ENCODE measurements at places on chromosomes 3 and 15.

- no peak for DNase-seq
These were observed 53.7 kb downstream of the RGMA start for GRCh38 chr15:93035092-93035915.

GRCh38 chr3:195388380-195388779, 54.4 kb downstream of the ACAP2 start:
- no peak for DNase-seq

DNA sequence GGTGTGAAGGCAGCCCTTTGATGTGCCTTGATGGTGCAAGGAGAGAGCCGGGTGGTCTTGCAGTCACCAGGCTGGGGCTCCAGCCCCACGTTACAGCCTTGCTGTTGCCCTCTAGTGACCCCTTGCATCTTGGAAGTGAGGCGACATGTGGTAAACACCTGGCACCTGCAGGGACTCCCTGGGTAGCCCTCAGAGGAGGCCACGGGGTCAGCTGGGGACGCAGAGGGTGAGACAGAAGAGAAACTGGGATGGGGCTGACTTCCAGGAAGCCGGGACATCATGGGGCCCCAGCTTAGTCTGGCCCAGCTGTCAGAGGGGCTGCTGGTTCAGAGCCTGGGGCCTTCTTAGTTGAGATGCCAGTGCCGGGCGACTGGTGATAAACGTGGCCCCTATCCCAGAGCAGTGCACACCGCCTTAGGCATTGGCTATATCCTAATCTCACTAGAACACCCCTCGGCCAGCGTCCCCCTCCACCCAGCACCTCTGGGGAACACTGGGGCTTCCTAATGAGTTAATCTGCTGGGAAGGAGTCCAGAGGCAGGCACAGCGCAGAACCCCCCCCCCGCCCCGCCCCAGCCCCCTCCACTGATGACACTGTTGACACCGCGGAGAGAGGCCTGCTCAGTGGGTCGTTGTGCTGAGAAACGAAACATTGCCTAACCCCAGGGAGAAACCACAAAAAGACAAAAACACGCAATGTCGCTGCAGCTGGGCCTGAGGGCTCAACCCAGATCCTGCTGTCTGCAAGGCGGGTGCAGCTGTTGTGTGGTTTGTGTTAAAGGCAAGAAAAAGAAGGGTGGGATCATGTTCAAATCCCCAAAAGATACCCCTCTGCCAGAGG, 60.5 kb upstream of the KLF13 start:
- DNase-seq = no peak

DNA sequence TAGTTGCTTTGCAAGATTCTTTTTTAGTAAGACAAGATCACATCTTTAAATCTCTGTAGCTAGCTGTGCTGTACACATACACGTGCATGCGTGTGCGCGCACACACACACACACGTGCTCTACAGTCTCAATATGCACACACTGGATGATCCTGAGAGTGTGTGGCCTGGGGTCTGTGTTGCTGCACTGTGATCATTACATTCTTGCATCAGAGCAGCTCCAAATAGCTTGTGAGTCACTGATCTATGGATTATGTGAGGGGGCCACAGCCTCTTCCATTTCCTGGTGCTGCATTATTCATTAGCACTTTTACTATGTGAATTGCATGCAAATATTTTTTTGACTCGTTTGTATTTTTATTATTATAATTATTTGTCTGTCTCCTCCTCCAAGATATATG, 34.6 kb downstream of the MCTP2 start:
- no peak for DNase-seq

DNA sequence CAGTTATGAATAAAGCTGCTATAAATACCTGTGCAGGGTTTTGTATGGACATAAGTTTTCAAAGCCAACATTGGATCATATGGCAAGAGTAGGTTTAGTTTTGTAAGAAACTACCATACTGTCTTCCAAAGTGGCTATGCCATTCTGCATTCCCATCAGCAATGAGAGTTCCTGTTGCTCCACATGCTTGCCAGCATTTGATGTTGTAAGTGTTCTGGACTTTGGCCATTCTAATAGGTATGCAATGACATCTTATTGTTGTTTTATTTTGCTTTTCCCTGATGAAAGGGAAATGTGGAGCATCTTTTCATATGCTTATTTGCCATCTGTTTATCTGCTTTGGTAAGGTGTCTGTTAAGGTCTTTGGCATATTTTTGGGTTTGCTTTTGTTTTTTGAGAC, 22.2 kb upstream of the BLM start:
- DNase-seq = no peak

DNA sequence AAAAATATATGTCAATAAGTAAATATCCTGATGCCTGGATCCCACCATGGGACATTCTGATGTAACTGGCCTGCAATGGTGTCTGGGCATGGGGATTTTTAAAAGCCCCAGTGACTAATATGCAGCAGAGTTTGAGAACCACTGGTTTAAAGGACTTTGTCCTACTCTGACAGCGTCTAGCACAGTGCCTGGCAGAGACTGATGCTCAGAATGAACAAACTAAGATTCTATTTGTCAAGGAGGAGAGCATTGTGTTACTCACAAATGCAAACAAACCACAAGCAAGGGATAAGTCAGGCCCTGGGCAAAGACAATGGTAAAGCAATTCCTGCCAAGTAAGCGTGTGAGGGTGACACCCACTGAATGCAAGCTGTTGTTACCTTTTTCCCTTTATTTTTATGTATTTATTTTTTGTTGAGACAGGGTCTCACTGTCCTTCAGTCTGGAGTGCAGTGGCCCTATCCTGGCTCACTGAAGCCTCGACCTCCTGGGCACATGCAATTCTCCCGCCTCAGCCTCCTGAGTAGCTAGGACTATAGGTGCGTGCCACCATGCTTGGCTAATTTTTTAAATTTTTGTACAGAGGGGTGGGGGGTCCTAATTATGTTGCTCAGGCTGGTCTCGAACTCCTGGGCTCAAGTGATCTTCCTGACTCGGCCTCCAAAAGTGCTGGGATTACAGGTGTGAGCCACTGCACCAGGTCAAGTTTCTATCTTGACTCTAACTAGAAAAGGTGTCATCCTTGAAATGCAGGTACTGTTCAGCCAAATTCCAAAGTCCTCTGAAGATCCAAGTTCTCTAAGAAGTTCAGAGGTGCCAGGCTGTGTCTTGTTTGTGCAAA, 909 bp upstream of the GPD1L start:
- DNase-seq = peak; percentile 78

- DNase-seq = peak; percentile 32
These were observed 181.2 kb downstream of the NECTIN3 start for GRCh38 chr3:111252779-111253178.

DNA sequence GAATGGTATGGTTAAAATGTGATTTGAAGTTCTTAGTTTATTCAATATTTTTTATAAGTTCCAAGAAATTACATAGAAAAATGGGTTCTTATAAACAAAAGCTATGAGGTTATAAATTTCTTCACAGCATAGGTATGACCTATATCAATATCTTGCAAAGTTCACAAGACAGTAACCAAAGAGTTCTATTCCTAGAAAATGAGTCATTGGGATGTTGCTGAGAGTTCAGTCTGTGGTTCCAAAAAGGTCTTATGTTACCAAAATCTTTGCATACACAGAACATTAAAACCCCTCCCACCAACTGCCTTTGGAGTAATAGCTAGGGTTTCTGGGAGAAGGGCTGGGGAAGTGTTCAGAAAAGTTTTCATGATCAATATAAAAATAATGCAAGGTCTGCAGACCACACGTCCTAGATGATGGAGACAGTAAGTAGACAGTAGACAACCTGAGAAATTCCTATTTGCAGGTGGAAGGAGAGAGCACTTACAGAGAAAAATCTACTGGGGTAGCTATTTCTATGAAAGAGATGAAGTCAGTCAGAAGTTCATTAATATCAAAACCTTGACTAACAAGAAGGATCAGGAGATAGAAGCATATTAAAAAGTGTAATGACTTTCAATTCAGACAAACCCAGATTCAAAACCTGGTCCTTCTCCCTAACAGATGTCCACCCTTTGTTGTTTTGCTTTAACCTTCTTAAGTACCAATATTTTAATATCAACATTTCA, 279.3 kb downstream of the KCNH8 start:
- no peak for DNase-seq

DNA sequence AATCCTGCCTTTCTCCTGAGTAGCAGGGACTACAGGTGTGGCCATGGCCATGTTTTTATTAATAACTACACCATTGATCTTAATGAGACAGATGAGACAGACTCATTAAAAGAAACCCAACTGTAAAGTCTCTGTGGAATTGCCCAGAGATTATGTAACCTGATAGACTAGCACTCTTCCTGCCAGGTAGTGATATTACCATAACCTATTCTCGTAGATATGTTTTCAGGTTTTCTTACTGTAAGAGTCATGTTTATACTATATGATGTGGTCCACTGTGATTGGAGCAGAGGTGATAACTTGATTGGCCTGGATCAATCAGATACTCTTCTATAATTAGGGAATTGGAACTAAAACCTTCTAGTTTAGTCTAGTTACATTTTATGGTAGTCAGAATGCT, 93.7 kb downstream of the NFKBIZ start:
- no peak for DNase-seq

DNA sequence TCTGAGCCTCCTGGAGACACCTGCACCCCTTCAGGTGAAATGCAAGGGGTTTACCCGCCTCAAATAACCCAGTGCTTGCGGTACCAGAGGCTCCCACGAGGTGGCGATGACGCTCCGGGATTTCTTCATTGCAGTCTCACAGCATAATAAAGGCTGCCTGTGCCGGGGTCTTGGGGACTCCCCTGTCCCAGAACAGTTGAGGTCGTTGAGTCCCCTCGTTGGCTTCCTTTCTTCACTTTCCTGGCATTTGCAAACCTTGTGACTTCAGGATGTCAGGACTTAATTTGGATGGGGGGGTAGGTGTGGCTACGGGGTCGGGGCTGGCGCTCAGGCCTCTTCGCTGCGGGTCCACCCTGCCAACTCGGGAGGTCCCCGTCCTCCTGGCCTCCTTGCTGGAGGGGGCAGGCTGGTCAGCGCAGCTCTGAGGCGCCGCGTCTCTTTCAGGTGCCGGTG, 1.3 kb downstream of the GNAT1 start:
- peak; percentile 91 for DNase-seq

GRCh38 chr15:32670623-32671022, 29.1 kb downstream of the SCG5 start:
- no peak for DNase-seq

DNA sequence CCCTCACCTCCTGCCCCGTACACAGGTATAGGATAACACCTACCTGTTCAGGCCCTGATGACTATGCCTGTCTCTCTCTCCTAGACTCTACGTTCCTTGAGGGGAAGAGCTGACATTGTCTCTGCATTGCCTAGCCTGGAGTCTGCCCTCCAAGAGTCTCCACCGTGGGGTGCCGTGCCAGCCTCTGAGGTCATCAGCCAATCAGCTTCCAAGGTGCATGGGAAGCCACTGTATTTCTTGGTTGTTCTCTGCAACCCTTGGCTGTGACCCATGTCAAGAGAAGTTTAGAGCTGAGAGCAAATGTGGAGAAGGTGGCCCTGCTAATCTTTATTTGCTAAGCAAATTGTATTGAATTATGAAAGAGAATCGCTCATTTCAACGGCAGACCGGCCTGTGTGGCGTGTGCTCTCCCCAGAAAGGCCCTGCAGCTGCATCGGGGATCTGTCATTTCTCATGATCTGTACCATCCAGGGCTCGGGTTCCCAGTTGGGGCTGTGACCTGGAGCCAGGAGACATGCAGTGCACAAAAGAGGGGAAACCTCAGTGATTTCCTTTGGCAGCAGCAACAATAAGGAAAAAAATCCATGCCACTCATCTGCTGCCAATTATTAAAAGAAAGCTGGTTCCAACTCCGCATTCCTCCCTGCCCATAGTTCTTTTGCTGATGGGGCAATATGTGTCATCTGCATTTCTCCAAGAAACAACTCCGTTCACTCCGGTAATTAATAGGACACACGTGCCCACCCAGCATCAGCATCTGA, 182.2 kb downstream of the MEGF11 start:
- no peak for DNase-seq

GRCh38 chr3:76134166-76134565, 348.8 kb upstream of the ZNF717 start:
- no peak for DNase-seq

- no peak for DNase-seq
These were observed 114.8 kb downstream of the ADCY5 start for GRCh38 chr3:123334056-123334455.

DNA sequence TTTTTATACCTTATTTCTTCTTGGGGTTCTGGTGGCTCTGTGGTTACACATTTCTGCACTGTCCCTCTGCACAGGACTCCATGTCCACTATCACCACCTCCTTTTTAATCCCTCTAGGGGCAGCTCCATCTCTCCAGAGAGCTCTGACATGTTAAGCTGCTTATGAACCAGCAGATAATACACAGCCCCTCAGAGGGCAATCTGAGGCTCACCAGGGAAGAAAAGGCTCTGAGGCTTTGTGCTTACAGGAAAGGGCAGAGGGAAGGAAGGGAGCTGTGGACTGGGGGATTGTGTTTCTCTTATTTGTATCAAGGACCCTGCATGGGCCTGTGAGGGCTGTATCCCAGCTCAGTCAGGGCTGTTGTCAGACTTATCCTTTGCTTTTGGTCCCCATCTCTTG, 164.5 kb downstream of the EPHB1 start:
- no peak for DNase-seq

DNA sequence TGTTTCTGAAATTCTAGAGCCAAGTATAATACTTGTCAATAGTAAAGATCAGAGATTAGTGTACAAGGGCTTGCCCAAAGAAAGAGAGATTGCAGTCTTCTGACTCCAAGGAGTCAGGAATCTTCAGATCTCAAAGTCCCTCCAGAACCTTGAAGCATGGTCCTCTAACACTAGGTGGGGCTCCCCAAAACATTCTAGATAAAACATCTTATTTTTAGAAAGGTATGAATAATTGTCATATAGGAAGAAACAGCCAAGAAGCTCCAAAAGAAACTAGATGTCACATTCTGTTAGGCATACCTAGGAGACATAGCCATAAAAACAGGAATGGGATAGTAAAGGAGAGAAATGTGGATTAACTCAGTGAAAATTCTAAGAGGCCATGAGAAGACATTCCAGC, 10.7 kb downstream of the MUC13 start:
- DNase-seq = peak; percentile 25

DNA sequence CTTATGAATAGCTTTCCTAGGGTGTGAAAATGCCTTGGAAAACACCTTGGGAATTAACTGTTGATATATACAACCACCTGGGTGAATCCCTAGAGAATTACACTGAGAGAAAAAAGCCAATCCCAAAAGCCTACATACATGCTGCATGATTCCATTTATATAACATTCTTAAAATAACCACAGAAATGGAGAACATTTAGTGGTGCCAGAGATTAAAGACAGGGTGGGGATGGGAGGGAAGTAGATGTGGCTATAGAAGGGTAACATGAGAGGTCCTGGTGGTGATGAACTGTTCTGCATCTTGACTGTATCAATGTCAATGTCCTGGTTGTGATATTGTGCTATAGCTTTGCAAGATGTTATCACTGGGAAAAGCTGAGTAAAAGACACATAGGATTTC, 291.0 kb downstream of the CLSTN2 start:
- no peak for DNase-seq
